ENCODE measurements at places on chromosomes 6 and 20.

- DNase-seq: no peak
These were observed 127.8 kb downstream of the SOD2 start for GRCh38 chr6:159565181-159565710.

GRCh38 chr20:22768266-22769178, 184.2 kb upstream of the FOXA2 start:
- DNase-seq: no peak

- DNase-seq: no peak
These were observed 38.4 kb downstream of the TMEM242 start for GRCh38 chr6:157284738-157285421.

- DNase-seq: peak; percentile 21
These were observed 160.7 kb downstream of the FOXC1 start for GRCh38 chr6:1770435-1770843.

- no peak for DNase-seq
These were observed 29.5 kb upstream of the ADGRF1 start for GRCh38 chr6:47071681-47072080.

- no peak for DNase-seq
These were observed 31.4 kb downstream of the FOXP4 start for GRCh38 chr6:41577356-41578216.

DNA sequence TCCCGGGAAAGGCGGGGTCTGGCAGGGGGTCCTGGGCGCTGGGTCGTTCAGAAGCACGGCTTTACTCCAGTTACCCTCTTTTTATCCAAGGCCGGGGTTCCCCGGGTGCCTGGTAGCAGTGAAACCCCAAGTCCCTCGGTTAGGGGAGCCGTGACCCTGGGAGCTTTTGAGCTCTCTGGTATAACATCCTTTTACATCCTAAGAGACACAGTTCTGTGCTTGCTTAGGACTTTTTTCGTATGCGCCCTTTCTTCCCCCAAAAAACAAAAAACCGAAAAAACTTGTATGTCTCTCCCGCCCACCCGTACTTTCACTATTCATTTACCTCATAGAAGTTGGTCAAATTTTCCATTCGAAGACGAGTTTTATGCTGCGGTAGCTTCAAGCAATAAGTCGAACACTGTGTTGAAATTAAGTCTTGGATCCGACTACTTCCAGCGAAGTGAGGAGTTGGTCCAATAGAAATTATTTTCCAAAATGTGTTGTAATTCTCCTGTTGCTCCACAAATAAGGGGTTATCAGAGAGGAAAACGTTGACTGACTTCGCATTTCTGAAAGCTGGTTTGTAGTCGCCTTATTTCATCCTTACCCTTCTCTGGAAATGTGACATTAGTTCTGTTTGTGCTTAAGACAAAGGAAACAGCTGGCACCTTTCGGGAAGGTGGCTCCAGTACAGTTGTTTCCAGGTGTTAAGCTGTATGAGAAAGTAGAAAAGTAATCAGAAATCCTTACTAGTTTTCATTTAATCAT, 816 bp upstream of the MAN1A1 start:
- DNase-seq: peak; percentile 13

GRCh38 chr20:14445310-14445709, 107.9 kb upstream of the FLRT3 start:
- DNase-seq: no peak

DNA sequence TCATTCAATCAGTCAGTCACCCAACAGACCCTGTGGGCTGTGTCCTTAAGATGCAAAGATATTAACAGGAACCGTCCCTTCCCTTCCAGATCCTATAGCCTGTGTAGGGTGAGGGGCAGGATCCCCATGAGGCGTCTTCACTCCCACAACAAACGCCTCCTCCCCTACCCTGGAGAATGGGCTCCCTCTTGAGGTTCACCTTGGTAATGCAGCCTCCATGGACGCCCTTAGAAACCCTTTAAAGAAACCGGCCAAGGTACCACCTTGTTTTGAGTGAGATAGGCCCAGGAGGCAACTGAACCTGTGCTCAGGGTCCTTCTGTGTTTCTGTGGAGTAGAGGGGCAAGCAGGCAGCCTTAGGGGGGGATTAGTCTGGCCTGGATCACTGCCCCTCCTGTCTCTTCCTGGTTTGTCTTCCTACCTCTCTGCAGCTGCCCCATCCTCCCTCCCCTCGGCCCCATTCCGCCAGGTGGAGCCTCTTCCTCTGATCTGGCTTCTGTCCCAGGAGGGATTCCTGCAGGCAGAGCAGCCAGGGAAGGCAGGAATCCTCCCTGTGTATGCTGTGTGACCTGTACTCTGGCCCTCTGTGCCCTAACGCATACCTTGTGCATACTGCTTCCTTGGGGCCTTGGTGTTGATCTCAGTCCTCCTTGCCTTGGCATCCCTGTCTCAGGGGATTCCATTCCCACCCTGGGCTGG, 6.6 kb upstream of the GUCA1A start:
- DNase-seq: peak; percentile 65

DNA sequence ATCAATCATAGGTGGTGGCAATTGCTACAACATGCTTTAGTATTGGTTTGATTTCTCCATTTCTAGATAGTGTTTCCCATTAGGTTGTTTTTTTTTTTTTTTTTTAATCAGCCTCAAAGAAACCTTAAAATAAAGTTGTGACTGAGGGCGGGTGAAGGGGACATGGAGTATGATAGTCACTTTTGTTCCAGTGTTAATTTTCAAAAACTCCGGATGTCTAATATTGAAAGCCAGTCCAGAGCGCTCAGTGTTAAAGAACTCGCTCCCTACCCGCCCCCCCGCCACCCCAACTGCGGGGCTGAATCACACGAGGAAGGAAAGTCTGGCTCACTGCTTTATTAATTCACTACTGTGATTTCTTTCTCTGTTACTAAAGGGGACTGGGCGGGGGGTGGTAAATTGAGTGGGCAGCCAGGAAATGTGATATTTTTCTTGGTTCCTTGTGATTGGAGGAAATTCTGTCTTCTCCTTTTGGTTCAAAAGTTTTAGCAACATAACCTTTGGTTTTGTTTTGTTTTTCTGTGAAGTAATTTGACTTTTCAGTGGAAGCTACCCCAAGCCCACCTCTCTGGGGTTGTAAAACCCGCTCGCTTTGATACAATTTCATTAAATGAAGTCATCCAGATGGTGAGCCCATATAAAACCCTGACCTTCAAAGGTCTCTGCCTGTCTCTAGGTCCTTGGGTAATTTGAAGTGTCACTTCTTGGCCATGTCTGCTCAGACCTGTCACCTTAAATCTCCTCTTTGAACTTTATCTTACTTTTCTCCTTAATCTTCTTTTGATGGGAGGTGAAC, 38.0 kb downstream of the TNFAIP3 start:
- DNase-seq: no peak

GRCh38 chr20:4898282-4899244, 102.7 kb downstream of the SLC23A2 start:
- peak; percentile 49 for DNase-seq

- DNase-seq: no peak
These were observed 91.7 kb downstream of the SLC2A10 start for GRCh38 chr20:46801003-46801702.

- no peak for DNase-seq
These were observed 140.7 kb downstream of the RNASET2 start for GRCh38 chr6:166815629-166816028.

- DNase-seq: no peak
These were observed 92.3 kb upstream of the HCRTR2 start for GRCh38 chr6:55082021-55082420.

DNA sequence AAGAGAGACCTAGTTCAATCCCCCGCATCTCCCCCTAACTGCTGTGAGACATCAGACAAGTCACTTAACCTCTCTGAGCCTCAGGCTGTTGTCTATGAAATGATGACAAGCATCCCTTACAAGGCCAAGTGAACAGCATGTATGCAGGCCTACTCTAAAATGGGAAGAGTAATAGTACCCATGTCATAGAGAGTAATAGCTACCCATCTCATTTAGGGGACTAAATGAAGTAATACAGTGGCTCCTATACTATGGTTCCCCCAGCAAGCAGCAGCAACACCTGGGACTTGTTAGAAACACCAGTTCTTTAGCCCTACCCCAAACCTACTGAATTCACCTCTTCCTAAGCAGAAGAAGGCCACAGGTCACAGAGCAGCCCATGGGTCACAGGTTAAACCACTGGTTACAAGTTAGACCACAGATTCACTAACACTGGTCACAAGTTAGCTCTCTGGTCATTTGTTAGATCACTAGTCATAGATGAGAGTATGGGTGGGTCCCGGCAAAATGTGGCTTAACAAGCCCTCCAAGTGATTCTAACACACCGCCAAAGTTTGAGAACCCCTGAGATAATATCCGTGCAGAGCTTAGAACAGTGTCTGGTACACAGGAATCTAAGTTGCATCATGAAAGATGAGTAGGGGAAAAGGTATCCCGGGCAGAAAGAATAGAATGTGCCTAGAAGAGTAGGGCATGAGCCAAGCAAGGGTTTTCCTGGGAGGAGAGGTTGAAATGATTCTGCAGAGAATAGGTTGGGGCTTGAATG, 1.4 kb downstream of the DEFB124 start:
- DNase-seq: no peak

GRCh38 chr6:108741331-108741989, 106.8 kb upstream of the ARMC2 start:
- DNase-seq: no peak

DNA sequence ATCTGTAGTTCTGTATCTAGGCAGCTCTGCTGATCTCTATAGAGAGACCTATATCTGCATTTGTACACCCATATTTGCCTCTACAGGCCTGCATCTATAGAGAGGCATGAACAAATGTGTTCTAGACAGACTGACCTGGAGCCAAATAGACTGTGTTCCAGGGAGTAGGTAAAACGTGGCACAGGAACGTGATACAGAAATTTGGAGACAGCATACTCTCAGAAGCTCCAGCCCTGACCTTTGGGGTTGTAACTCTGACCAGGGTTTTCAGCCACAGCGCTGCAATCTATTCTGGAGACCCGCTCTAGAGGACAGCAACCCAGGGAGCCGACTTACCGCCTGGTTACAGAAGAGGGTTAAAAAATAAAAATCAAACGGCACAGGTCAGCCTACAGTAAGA, 983 bp downstream of the RBBP9 start:
- no peak for DNase-seq

DNA sequence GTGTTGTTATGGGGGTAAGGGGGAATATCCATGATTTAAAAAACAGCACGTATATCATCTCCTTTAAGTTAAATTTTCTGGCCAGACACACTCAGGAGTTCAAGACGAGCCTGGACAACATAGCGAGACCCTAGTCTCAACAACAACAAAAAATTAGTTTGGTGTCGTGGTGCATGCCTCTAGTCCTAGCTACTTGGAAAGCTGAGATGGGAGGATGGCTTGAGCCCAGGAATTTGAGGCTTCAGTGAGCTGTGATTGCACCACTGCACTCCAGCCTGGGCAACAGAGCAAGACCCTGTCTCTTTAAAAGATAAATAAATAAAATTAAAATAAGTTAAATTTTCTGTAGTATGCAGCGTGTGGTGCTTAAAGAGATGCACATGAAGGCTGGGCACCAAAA, 31.5 kb upstream of the SRSF6 start:
- DNase-seq: no peak

- DNase-seq: no peak
These were observed 121.2 kb upstream of the QKI start for GRCh38 chr6:163293286-163293685.

- no peak for DNase-seq
These were observed 60.9 kb upstream of the PRL start for GRCh38 chr6:22357724-22358189.

DNA sequence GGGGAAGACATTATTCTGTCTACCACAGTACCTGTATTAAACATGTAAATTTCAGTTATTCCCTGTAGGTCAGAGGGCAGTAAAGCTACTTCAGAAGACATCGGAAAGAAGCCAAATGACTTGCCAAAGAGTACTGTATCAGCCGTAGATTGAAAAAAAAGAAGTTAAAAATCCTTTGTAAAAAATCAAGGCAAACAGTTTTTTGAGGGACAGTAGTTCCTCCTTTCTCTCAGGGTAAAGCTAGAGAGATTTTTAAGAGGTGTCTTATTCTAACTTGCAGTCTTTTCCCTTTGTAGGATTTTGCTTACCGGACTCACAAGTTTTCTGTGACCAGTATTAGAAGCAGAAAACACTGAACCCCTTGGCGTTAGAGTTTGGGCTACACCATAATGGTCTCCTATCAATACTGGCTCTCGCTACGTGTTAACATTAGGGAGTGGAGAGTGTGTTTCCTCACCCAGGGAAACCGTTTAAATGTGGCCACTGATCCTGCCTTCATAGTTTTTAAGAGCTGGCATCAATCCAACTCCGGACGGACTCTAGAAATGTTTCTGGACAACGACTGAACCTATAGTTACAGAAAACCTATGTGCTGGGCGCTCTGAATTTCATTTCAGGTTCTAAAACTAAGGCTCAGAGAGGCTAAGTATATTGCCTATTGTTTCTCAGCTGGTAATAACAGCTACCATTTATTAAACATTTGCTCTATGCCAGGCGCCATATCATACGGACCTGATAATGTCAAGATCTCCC, 1.3 kb upstream of the ASXL1 start:
- DNase-seq: no peak

DNA sequence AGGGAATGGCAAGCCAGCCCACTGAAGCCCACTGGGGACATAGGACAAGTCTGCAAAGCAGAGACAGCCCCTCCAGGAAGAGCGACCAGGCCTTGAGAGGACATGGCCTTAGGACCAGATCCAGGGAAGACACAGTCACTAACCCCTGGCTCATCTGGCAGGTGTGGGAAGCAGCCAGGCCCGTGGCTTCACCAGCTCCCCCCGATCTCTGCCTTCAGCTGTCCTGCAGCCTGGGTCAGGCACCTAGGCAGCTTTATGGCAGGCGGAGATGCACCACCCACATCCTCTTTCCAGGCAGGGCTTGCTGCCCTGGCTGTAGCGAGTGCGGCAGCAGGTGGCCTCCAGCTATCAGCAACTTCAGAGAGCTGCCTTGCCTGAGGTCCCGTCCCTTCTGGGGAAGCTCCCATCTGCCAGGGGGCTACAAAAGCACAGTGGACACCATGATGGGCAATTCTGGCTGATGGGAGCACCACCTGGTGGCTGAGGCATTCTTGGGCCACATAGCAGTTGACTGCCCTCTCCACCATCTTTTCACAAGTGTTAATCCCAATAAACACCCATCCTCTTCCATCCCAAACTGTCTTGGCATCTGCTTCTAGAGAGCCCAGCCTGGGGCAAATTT, 85.8 kb downstream of the DZANK1 start:
- DNase-seq: no peak

Measured in GDM1 (cell line).